ENCODE measurements at places on chromosomes 12 and 14.

GRCh38 chr14:101444116-101444515, 117.2 kb upstream of the DIO3 start:
- DNase-seq: peak; percentile 32

DNA sequence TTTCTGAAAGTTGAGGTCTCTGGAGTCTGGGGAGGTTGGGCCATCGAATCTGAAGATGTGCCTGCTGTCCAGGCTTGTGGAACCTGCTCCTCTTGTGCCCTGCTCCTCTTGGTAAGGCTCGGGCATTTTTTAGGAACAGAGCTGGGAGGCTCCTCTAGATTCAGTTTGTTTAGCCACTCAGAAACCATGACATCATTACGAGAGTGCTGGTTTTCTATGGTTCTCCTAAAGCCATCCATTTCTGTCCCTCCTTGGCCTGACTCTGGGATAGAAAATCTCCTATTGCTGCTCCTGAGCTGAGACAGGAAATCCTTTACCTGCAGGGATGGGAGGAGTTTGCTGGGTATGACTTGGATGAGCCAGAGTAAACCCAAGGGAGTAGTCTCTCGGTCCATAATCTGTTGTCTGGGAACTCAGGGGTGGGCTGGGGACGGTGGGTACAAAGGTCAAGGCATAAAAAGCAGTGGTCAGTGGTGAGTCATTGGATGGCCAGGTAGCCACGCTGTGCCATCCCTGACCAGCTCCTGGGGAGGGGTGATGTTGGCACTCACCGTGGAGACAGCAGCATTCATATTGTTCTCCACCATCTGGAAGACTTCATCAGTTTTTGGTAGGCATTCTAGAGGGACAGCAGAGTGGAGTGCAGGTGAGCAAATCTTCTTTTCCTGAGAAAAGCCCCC, 2.4 kb upstream of the ADCY4 start:
- DNase-seq: no peak

GRCh38 chr14:23020143-23021128, 10.5 kb upstream of the C14orf93 start:
- DNase-seq: no peak

- no peak for DNase-seq
Observed at GRCh38 chr12:87388376-87388775, 640.8 kb downstream of the C12orf50 start.

Data from AG20443 (cell line).